ENCODE measurements at places on chromosomes 13 and 19.

- DNase-seq, result no peak
Measured at GRCh38 chr13:112706171-112706570, 16.3 kb downstream of the ATP11A start.

- no peak for DNase-seq
Measured at GRCh38 chr13:27482983-27483382, 32.6 kb upstream of the MTIF3 start.

DNA sequence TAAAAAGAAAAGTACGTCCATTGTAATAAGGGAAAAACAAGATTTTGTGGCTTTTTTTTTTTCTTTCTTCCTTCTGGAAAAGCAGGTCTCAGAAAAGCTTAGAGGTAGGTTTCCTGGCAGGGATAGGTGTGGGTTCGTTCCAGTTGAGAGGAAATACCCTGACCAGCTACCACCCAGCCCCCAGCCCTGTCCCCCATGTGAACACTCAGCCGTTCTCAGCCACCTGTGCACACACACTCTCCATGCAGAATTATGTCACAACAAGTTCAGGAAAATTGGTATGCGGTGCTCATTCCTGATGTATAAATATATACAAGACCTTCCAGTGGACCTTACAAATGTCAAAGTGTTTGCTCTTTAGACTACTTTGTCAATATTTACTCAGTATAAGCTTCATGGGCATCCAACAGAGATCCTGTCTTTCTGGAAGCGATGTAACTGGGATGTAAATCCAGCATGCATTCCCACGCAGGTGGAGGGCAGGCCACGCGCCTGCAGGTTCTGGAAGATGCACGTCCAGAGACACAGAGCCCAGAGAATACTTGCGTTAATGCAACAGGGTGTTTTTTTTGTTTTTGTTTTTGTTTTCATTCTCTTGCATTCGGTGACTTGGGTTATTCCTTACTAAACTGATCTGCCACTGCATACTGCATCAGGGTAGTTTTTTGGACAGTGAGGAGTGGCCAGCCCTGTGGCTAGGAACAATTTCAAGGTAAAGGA lies 68.8 kb downstream of the TSHZ3 start:
- no peak for DNase-seq

DNA sequence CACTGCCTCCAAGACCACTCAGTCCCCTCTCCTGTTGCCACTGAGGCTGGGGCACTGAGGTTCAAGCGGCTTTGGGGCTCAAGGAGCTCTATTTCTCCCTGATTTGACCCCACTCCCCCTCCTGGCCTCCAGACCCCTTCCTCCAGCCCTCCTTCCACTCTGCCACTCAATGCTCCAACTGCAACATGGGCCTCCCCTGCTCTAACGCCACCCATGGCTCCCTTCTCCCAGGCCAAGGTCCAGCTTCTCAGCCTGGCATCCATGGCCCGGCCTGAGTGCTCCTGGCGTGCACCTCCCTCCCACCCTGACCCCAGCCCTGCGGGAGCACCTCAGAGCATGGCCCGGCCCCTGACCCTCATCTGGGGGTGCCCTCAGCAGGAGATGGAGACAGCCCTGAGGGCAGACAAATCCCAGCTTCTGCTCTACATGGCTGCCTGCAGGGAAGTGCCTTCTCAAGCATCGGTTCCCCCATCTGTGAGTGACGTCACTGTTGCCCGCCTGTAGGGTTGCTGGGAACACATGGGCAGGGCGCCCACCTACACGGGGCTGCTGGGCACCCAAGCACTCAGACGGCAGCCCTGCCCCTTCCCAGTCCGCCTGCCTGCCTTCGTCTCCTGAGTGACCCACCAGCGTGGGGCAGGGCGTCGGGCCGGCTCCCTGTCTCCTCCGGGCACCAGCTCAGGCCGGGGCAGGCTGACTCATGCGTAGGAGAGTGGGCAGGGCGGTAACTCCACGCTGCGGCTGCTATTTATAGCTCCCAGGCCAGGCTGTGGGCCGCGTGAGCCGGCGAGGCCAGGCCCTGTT lies 1.6 kb upstream of the DIRAS1 start:
- no peak for DNase-seq

GRCh38 chr13:102609696-102610095 lies 12.9 kb downstream of the TPP2 start:
- DNase-seq, result no peak

DNA sequence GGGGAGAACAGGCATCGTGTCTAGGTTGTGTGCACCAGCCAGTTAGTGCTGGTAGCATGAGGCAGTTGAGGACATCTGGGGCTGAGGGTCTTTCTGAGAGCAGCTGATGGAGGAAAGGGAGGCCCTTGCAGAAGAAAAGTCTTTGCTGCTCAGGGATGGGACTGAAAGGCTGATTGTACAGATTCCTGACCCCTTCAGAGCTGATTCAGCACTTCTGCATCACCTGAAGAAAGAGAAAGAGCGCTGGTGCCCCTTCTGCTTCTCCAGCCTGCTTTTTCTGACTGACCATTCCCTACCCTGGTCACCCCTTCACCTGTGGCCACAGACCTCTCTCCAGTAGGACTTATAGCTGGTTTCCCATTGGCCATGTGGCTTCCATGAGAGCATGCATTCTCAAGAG lies 476.2 kb downstream of the TSHZ3 start:
- no peak for DNase-seq

DNA sequence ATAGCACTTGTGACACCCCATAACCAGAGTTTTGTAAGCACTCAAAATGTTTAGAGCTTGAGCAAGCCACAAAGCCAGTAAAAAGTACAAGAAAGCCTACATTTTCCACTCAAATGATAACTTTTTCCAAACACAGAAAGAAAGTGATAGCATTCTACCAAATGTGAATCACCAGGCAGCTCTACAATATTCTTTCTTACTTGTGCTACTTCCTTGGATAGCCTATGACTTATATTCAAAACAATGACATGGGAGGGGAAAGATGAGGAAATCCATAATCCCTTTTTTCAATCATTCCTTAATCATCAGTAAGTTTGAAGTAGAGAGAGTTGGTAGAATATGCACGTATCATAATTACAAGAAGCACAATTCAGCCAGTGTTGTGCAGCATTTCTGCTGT lies 650.8 kb upstream of the PCDH9 start:
- no peak for DNase-seq

DNA sequence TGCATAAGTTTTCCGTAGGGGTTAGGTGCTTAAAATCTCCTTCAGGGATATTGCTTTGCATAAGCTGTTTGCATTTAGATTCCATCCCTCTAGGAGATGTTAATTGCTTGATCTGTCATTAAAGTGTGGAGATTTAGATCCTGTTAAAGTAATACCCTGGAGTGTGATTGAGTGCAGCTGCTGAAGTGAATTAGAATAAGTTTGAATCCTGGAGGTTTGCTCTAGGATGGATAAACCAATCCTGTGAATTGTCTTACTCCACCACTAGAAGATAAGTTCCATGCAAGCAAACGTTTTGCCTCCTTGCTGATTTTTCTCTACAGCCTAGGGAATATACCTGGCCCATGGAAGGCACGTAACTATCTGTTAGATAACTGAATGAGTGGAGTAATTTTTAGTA lies 1487.2 kb upstream of the PRR20A start:
- no peak for DNase-seq

DNA sequence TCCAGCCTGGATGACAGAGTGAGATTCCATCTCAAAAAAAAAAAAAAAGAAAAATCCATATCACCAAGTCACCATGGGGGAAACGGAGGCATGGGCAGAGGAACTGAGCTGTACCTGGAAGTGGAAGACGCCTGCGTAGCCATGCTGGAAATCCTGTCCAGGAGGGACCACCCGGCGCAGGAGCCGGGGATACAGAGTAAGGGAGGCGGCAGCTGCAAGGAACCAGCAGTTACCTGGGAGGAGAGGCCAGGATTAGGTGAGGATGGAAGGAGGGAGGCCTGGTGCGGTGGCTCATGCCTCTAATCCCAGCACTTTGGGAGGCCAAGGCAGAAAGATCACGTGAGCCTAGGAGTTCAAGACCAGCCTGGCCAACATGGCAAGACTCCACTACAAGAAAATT lies 2.0 kb downstream of the CAPN12 start:
- DNase-seq, result no peak

DNA sequence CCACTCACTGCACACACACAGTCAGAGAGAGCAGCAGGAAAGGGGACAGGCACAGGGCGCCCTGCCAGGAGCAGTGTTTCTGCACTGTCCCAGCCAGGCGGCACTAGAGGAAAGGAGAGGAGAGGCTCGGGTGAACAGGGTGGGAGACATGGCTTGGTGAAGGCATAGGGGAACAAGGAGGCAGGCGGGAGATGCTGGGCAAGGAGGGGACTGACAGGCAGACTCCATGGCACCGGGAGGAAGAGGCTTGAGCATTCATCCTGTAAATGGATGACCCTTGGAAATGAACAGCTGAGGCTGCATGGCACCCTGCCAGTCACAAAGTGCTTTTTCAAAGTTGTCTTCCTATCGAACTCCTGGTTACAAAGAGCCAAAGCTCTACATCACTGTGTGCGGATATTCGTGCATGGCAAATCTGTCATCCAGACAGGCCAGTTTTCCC lies 22.4 kb downstream of the MED26 start:
- no peak for DNase-seq

DNA sequence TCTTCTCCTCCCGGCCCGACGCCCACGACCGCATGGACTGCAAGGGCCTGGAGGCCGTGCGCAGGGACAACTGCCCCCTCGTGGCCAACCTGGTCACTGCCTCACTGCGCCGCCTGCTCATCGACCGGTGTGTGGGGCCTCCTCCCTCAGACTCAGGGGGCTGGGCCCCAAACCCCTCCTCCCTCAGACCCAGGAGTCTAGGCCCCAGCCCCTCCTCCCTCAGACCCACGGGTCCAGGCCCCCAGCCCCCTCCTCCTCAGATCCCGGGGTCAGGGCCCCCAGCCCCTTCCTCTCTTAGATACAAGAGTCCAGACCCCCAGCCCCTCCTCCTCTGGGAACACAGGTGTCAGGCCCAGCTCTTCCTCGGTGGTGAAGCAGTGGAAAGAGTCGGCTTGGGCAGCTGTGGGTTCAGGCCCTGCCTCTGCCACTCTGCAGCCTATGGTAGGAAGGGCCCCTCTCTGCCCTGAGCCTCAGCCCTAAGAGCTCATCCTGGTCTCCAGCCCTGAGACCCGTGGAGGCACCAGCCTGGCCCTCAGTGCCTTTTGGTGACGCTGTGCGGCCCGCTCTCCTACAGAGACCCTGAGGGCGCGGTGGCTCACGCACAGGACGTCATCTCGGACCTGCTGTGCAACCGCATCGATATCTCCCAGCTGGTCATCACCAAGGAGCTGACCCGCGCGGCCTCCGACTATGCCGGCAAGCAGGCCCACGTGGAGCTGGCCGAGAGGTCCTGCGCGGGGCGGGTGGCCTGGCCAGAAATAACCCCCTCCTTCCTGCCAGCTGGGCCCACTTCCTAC lies 3.7 kb upstream of the SPIB start:
- no peak for DNase-seq

DNA sequence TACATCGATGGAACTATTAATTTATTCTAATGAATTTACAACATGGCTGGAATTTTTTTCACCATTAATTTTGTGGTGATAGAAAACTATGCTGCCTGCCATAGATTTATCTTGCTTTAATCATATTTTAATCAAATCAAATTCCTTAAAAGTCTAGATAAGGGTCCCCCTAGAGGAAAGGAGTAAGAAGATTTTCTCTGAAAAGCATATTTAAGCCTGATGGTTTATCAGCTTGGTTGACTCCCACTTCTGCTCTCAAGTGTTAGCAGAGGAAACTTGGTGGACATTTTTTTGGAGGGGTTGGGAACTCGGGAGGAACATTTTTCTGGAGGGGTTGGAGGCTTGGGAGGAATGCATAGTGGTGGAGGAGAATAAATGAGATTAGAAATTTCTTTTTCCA lies 253.3 kb downstream of the KCNRG start:
- DNase-seq, result no peak

- no peak for DNase-seq
Measured at GRCh38 chr13:27079421-27079958, 92.1 kb downstream of the USP12 start.

- DNase-seq, result no peak
Measured at GRCh38 chr13:21590231-21590630, 13.7 kb downstream of the MICU2 start.

DNA sequence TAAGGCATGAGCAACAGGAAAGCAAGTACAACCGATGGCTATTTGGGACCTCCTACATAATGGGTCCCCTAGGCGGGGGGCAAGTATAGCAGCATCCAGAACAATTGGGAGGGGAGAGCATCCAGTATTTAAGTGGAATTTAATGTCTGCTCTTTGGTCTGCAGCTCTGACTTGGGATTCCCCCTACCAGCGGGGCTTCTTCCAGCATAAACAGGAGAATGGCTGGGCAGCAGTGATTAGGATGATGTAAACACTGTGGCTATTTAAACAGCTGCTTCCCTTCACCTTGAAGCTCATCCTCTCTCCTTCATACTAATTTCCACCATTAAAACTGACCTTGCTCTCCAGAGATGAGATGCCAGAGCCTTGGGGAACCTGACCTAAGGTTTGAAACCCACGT lies 73.9 kb upstream of the OXGR1 start:
- DNase-seq, result no peak

DNA sequence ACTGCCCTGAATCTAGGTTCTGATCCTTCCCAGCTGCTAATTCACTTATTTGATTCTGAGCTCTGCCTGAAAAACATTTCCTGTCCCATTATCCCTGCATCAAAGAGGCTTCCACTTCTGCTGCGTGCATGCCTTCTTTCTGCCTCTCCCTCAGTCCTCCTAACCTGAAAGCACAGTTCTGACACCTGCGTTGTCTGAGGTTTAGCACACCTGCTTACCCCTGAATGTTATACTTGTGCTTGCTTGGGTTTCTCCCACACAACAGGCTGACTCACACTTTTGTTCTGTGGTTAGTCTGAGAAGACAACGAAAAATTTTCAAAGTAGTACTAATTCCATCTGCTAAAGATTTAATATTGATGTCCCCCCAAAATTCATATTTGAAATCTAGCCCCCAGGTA lies 3.1 kb upstream of the SOHLH2 start:
- no peak for DNase-seq

DNA sequence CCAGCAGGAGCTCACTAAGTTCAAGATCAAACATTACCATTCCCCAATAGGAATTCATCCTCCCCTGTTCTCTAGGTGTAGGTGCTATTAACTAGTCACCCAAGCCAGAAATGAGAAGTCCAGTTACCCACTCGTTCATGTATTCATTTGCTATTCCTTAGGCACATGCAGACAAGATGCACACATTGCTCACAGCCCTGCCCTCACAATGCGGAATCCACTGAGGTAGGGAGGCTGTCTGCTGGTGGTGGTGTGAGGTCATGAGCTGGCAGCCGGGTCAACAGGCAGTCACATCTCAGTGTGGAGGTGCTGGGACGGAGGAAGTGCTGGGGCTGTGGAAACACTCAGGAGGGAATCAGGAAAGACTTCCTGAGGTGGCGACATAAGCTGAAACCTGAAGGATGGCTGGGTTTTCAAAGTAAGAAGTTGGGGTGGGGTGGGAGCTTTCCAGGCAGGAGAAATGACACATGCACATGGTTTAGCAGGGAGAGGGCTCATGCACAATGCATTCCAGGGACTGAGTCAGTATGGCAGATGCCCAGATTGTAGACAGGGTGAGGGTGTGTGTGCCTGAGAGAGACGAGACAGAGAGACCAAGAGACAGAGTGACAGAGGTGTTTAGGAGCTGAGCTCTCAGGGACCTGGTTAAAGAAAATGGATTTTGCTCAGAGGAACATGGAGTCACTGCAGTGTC lies 117.6 kb downstream of the USP12 start:
- no peak for DNase-seq
